Upper lobe of left lung (tissue), 6 donors: ENCODE measurements at places on chromosomes 5 and 9. TPM values are rescaled to one million over a fixed set of nuclear protein-coding genes. Genes with fewer than 3 reads are reported as not detected.

GRCh38 chr5:147836439-147836838 is 5.0 kb upstream of the SPINK1 start:
- no peak for DNase-seq

GRCh38 chr9:133861086-133861485 is 122.9 kb upstream of the SARDH start:
- DNase-seq = no peak

DNA sequence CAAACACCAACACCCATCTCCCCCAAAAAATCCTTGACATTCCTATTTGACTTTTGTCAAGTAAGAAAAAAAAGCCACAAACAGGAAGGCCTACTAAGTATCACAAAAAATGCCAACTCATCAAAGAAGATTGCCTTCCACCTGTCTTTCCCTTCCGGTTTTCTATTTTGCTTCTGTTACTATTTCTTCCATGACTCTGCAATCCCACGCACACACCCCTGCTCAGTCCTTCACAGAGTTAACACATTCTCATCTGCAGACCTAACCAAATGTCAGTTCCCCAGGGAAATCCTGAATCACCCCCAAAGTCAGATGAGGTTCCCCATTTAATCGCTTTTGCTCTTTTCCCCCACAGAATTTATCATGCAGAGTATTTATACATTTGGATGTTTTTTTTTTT is 15.1 kb downstream of the LPAR1 start:
- no peak for DNase-seq

GRCh38 chr5:113340537-113340936 is 94.3 kb downstream of the TSSK1B start:
- DNase-seq = no peak

GRCh38 chr5:109532773-109533364 is 123.1 kb upstream of the PJA2 start:
- DNase-seq = no peak

The CNOT6 gene
- total RNA-seq = 9.7 TPM

The CAMK2A gene
- total RNA-seq = 2.4 TPM

The SLC25A2 gene
- not detected for total RNA-seq

The SYNPO gene
- 41.9 TPM for total RNA-seq

The ARL14EPL gene
- total RNA-seq = not detected
